ENCODE measurements at places on chromosomes 7 and 10.

GRCh38 chr10:21257919-21258318, 267.6 kb downstream of the SKIDA1 start:
- DNase-seq = no peak

GRCh38 chr7:55133630-55134358, 115.0 kb downstream of the EGFR start:
- DNase-seq = no peak

GRCh38 chr10:76711222-76711997, 926.2 kb downstream of the KCNMA1 start:
- DNase-seq = no peak

DNA sequence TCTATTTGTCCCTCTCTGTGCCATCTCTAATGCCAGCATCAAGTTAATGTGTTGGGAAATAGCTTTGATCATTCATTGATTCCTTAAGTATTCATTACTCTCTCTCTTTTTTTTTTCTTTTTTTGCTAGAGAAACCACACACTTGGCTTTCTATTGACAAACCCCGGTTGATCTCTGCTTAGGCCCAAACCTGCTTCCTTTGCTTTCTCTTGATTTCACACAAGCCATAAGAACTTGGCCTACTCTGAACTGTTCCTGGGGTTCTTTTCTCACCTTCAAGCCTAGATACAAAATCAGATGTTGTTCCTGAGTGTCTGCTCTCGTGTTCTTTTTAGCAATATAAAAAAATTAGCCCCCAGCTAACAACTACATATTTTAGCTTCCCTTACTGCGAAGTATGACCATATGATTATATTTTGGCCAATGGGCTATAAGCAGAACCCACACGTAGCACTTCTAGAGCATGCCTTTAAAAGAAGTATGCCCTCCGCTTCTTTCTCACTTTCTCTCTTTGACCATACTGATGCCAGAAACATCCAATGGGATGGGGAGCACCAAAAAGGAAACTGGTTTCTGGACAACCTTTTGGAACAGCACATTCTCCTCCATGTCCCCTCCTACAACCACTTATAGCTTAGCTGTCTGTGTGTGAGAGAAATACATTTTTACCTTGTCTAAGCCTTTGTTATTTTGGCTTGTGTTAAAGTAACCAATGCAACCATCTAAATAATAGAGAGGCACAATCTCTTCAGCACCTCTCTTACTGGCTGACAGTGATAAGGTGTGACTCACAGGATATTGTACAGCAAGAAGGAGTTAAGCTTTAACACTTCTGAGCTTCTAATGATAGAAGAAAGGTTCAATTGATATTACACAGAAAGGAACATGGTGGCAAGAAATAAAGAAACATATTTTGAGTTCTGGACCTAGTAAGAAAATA, 96.6 kb upstream of the LRRN3 start:
- DNase-seq = no peak

- DNase-seq = no peak
These were observed 89.3 kb downstream of the MGMT start for GRCh38 chr10:129556316-129556715.

- no peak for DNase-seq
These were observed 20.9 kb upstream of the KLF6 start for GRCh38 chr10:3805791-3806461.

GRCh38 chr10:31242902-31243301, 76.1 kb upstream of the ZEB1 start:
- DNase-seq = no peak

DNA sequence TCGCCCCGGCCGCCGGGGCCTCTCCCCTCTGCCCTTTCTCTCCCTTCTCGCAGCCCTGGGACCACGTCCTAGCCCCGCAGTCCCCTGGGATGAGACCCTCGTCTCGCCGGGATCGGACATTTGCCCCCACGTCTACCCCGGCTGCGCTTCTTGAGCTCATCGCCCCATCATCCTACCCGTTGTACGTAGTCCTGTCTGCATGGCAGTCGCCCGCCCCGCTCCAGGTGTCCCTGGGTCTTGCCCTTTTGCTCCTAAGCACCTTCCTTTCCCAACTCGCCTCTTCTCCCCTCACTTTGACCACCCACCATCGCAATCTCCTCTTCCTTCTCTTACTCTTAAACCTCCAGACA, 582 bp downstream of the TPST1 start:
- DNase-seq = no peak

- no peak for DNase-seq
These were observed 40.4 kb upstream of the BPGM start for GRCh38 chr7:134605978-134606923.

DNA sequence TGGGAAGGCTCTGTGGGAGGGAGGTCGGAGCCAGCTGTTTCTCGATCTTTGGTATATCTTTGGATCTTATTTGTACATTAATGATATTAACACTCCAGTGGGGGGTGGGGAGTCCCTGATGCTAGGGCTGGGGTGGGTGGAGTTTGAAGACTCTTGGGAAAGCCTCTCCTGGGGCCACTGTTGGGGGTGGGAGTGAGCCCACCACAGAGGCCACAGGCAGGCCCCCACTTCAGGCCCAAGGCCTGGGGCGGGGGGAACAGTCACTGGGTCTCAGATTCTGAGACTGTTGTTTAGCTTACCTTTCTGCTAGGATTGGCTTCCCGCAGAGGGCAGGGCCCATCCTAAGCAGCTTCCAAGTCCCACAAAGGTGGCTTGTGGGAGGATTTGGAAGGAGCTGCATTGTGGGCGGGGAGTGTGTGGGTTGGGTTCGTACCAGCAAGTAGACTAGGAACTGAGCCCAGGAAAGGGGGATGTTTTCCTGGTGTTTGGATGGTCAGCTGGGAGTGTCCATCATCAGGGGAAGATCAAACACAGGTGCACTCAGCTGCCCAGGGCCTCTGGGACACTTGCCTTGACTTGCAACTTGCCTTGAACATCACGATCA, 11.9 kb downstream of the YKT6 start:
- DNase-seq = no peak

DNA sequence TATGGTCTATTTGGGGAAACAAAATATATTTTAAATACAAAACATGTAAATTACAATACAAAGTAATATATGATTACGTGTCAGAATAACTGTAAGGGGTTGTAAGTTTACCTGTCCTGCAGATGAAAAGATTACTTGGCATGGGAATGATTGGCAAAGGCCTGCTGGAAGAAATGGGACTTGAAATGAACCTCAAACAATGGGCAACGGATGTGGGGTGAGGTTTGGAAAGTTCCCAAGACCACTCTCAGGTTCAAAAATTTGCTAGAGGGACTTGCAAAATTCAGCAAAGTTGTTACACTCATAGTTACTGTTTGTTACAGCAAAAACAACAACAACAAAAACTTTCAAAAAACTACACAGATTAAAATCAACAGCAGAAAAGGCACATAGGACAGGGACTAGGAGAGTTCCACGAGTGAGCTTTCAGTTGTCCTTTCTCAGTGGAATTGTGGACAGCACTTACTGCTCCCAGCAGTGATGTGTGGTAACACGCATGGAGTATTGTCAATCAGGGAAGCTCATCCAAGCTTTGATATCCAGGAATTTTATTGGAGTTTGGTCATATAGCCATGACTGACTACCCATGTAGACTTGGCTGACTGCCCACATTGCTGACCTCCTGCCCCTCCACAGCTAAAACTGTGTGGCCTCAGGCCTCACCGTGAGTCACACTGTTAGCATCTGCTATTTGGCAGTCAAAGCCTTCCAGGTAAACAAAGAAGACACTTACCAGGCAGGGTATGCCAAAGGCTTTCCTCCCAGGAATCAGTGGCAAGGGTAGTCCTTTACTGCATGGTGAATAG, 43.8 kb downstream of the EXOC6 start:
- DNase-seq = no peak

- DNase-seq = no peak
These were observed 230.8 kb downstream of the SKAP2 start for GRCh38 chr7:26633557-26633956.

GRCh38 chr7:148901178-148901577, 17.1 kb upstream of the EZH2 start:
- no peak for DNase-seq

DNA sequence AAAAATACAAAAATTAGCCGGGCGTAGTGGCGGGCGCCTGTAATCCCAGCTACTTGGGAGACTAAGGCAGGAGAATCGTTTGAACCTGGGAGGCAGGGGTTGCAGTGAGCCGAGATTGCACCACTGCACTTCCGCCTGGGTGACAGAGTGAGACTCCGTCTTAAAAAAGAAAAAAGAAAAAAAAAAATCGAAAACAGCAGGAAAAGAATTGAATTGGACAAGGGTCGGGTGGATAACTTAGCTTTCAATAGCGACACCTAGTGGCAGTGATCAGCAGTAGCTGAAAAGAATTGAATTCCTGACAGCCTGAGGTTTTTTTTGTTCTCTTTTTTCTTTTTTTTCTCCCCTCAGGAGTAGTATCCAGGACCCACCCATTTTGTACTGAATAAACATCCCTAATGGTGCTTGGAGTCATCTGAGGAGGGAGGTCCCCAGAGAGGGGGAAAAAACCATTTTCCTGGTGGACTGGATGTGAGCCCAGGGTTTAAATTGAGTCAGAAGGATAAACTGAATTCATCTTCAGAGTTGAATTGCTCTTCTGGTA, 55.1 kb downstream of the CYCS start:
- DNase-seq = no peak

- DNase-seq = no peak
These were observed 16.4 kb downstream of the ITPRIP start for GRCh38 chr10:104321725-104322415.

DNA sequence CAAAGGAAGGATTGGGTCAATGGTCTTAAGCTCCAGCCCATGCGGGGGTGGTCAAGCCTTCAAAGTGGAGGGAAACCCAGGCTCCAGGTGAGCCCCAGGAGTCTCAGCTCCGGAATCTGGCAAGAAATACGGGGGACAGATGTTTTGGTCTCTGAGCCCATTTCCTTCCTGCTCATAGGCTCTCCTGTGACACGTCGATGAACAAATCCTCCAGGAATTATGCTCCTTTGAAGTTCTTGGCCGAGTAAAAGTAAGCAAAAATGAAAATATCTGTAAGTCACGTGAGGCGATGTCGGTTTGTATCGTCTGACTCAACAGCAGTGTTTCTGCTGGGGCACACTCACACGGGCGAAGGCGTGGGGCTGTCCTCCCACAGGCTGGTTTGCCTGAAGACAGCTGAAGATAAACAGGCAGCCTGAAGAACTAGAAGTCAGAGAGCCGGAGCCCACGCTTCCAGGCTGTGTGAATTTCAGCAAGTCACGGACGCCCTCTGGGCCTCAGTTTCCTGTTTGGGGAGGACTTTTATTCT, 52.6 kb upstream of the SMNDC1 start:
- DNase-seq = peak; percentile 11

- DNase-seq = no peak
These were observed 795.6 kb downstream of the PHTF2 start for GRCh38 chr7:78594156-78594555.

DNA sequence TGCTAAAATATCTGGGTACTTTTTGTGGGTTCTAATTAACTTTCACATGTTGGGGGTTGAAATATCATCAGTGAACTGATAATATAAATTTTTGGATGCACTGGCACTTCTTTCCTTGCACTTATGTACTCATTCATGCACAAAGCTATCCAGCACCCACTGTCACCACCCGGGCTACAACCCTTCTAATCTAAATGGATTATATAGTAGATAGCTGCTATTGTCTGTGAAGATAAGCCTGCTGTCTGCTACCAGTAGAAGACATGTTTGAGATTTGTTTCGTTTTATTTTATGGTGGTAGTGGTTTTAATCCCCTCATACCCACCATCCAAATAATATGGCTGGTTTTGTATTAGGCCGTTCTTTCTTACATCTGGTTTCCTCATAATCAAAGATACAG, 353.5 kb upstream of the LRGUK start:
- DNase-seq = no peak

- DNase-seq = no peak
These were observed 256.7 kb downstream of the KLF6 start for GRCh38 chr10:3528271-3528670.

DNA sequence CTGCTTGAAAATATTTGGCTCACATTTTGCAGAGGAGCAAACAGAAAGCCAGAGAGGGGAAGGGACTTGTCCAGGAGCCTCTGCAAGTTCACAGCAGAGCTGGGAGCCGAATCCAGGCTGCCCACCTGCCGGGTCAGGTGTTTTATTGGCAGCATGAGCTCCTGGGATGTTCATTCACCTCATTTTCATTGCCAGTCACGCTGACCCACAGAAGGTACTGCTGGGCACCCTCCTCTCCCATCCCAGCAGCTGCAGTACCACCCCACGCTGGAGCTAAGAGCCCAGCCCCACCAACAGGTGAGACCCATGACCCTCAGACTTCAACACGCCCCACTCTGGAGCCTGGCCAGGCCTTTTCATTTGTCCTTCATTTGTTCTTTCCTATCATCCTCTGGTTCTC, 102.7 kb downstream of the GRID1 start:
- no peak for DNase-seq

- DNase-seq = no peak
These were observed 944 bp downstream of the AVL9 start for GRCh38 chr7:32496052-32496813.

DNA sequence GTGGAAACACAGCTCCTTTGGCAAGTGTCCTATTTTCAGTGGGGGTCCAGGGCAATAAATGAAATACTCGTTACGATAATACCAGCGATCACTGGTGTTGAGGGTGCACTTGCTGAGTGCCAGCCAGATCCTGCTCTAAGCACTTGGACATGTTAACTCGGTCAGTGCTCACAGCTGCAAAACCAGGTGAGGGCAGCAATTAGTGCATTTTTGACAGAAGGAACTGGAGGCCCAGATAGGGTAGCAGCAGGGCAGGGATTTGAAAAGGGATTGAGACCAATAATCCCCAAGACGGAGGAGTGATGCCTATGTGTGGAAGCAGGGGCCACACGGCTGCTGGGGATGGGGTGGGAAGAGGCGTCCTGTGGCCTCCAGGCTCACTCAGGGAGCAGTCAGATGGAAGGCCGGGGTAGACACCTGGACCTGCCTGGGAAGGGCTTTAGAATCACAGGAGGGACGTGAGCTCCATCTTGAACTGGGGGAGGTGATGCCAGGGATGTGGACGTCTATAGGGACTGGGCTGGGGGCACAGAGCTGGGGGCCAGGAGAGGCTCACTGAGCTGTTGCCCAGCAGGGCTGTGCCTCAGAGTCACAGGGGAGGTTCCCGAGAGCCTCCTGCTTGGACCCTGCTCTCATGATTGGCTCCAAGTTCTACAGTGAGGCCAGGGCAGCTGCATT, 14.3 kb downstream of the PTPRE start:
- DNase-seq = no peak

DNA sequence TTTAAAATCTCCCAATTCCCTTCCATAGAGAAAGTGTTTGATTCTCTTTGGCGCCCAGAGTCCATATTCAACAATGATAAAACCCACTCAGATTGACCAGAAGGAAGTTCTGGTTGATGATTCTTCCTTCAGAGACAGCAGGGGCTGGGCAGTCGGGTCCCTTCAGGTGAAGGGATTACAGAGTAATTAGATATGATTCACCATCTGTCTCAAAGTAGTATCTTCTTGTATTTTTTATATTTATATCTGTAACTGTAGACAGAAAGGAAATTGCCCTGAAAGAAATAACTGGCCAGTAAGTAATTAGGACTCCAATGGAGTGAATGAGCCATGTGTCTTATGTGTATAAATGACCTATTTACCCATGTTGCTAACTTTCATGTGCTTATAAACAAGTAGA, 156.0 kb downstream of the PLCE1 start:
- DNase-seq = no peak

- DNase-seq = no peak
These were observed 69.5 kb downstream of the MYL10 start for GRCh38 chr7:101559586-101559985.
